ENCODE measurements at places on chromosomes 1 and 21.

GRCh38 chr1:96240438-96240837 is 481.1 kb upstream of the PTBP2 start:
- no peaks in the 10 kb centered on the region for H3K4me1 ChIP-seq
- no peak overlapping the region for H3K27ac ChIP-seq
- H3K4me3 ChIP-seq: no peak overlapping the region
- DNase-seq: no peak
- H3K27me3 ChIP-seq: no peaks in the 10 kb centered on the region

DNA sequence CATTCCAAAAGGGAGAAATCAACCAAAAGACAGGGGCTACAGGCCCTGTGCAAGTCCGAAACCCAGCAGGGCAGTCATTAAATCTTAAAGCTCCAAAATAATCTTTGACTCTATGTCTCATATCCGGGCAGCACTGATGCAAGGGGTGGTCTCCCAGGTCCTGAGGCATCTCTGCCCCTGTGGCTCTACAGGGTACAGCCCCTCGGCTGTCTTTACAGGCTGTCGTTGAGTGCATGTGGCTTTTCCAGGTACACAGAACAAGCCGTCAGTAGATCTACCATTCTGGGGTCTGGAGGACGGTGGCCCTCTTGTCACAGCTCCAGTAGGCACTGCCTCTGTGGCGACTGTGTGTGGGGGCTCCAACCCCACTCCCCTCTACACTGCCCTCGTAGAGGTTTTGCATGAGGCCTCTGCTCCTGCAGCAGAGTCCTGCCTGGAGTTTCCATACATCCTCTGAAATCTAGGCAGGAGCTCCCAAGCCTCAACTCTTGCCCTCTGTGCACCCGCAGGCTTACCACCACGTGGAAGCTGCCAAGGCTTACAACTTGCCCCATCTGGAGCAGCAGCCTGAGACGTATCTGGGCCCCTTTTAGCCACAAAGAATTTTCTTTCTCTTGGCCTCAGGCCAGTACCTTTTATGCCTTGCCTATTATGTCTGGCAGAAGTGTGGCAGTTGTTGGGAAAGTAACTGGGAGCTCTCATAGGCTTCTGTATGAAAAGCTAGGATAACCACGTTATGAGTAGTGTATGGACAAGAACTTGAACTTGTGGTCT is 52.5 kb downstream of the POU2F1 start:
- H3K4me1 ChIP-seq: peaks cover 24% of the 10 kb centered on the region
- H3K4me3 ChIP-seq: no peak overlapping the region
- no peak overlapping the region for H3K27ac ChIP-seq
- no peaks in the 10 kb centered on the region for H3K36me3 ChIP-seq
- DNase-seq: peak; percentile 69
- no peaks in the 10 kb centered on the region for H3K27me3 ChIP-seq

DNA sequence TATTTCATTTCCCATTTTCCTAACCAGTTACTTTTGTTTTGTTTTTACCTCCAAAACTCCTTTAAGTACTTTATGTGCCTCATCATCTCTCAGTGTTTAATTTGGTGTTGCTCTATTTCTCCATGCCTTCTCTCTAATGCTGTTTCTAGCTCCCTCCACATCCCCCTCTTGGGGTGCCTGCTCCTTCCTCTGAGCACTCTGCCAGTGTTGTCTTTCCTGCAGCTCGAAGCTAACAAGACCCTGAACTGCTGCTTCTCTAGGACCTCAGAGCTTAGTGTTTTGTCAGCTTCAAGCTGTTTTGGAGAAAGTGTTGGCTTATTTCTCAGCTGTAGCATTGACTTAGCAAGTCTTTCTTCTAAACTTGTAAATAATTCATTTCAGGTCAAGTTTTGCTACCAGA is 290.6 kb downstream of the DPYD start:
- no peaks in the 10 kb centered on the region for H3K27me3 ChIP-seq
- H3K27ac ChIP-seq: no peak overlapping the region
- DNase-seq: peak; percentile 2
- H3K4me3 ChIP-seq: no peak overlapping the region
- H3K4me1 ChIP-seq: peaks cover 13% of the 10 kb centered on the region

GRCh38 chr1:36966242-36966641 is 68.1 kb downstream of the GRIK3 start:
- no peak overlapping the region for H3K4me3 ChIP-seq
- no peak overlapping the region for H3K27ac ChIP-seq
- H3K36me3 ChIP-seq: no peaks in the 10 kb centered on the region
- H3K27me3 ChIP-seq: no peaks in the 10 kb centered on the region
- H3K4me1 ChIP-seq: no peaks in the 10 kb centered on the region
- peak; percentile 2 for DNase-seq

DNA sequence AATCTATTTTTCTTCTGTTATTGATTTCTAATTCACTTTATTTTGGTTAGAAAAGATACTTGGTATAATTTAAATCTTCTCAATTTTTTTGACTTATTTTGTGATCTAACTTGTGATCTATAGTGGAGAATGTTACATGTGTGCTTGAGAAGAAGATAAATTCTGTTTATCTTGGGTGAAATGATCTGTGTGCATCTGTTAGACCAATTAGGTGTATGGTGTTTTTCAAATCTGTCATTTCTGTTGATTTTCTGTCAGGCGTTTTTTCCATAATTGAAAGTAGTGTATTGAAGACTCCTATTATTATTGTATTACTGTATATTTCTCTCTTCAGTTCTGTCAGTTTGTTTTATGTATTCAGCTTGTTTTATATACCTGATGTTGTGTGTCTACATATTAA is 1668.3 kb downstream of the PLA2G4A start:
- no peaks in the 10 kb centered on the region for H3K36me3 ChIP-seq
- no peak overlapping the region for H3K4me3 ChIP-seq
- no peak for DNase-seq
- H3K4me1 ChIP-seq: no peaks in the 10 kb centered on the region

DNA sequence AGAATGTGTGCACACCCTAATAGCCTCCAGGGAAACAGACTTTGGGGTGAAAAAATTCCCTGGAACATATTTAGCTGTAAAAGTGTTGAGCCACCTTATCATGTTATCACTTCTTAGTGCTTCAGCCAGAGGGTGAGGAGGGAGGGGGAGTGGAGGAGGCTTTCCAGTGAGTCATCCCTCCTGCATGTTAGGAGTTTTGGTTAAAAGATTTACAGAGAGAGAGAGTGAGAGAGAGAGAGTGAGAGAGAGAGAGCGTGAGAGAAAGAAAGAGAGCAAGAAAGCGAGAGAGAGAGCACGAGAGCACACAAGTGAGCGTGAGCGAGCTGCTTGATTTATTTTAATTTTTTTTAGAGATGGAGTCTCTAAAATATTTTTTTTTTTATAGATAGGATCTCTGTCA is 13.5 kb upstream of the CACNA1E start:
- no peak for DNase-seq
- peaks cover 12% of the 10 kb centered on the region for H3K27me3 ChIP-seq
- H3K4me3 ChIP-seq: no peak overlapping the region
- H3K4me1 ChIP-seq: no peaks in the 10 kb centered on the region

- no peak overlapping the region for H3K4me3 ChIP-seq
- H3K36me3 ChIP-seq: no peaks in the 10 kb centered on the region
- no peaks in the 10 kb centered on the region for H3K27me3 ChIP-seq
- no peak for DNase-seq
- peaks cover 2% of the 10 kb centered on the region for H3K4me1 ChIP-seq
These were observed 3.1 kb downstream of the ATP1A1 start for GRCh38 chr1:116375887-116376728.

- H3K4me1 ChIP-seq: peaks cover 17% of the 10 kb centered on the region
- DNase-seq: peak; percentile 54
- no peak overlapping the region for H3K27ac ChIP-seq
- H3K4me3 ChIP-seq: no peak overlapping the region
- H3K27me3 ChIP-seq: peaks cover 5% of the 10 kb centered on the region
These were observed 52.0 kb upstream of the RPL11 start for GRCh38 chr1:23639460-23640095.

Measured in common myeloid progenitor, CD34-positive (primary cell).